GM23248 (cell line): ENCODE measurements at places on chromosomes 2 and 18. TPM values are rescaled to one million over a fixed set of nuclear protein-coding genes. Genes with fewer than 3 reads are reported as not detected.

- no peak for DNase-seq
Observed at GRCh38 chr2:236417150-236417549, 152.5 kb upstream of the ACKR3 start.

DNA sequence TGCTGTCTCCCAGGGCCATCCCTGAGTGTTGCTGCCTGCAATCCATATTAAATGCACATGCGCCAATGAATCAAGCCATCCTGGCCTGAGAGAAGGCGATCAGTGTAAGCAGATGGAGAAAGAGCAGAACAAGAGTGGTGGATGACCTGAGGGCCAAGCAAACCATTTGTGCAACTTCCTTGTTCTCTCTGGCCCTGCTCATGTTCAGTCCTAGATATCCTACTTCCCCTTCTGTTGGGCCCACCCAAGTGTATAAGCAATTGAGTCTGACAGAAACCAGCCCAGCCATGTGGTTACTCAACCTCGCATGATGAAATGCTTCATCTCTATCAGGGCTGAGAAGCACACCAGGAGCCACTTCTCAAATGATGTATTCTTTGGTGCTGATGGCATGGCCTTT lies 383.1 kb upstream of the ID2 start:
- no peak for DNase-seq

- DNase-seq = no peak
Observed at GRCh38 chr2:66235428-66235827, 199.5 kb upstream of the MEIS1 start.

- peak; percentile 30 for DNase-seq
Observed at GRCh38 chr2:48551548-48551947, 21.6 kb downstream of the STON1 start.

DNA sequence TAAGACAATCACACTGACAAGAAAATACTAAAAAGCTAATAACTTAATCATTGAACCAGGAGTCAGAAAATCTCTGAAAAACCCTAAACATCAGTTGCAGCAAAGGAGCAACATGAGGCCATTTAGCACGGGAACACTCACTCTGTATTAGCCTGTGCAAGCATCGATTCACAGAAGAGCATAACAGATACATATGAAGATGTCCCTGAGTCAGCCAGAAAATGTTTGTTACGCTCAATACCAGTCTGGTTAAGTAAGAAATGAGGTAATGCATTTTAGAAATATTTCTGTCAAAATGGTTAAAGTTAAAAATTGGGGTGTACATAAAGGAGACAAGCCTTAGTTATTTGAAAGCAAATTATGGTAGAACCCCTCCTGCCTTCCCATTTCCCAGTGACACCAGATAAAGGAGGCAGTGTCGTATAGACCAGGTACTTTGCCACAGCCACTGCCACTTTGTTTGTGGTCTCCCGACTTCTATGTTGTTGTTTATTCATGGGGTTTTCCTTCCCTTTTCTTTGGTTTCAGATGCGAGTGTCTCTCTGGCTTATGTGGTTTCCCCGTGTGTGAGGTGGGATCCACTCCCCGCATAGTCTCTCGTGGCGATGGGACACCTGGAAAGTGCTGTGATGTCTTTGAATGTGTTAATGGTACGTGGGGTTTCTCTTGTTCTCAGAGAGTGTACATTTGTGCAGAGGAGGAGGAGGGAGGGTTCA lies 108.6 kb downstream of the CRIM1 start:
- DNase-seq = no peak

- peak; percentile 86 for DNase-seq
Observed at GRCh38 chr18:48623468-48624235, 84.8 kb downstream of the CTIF start.

DNA sequence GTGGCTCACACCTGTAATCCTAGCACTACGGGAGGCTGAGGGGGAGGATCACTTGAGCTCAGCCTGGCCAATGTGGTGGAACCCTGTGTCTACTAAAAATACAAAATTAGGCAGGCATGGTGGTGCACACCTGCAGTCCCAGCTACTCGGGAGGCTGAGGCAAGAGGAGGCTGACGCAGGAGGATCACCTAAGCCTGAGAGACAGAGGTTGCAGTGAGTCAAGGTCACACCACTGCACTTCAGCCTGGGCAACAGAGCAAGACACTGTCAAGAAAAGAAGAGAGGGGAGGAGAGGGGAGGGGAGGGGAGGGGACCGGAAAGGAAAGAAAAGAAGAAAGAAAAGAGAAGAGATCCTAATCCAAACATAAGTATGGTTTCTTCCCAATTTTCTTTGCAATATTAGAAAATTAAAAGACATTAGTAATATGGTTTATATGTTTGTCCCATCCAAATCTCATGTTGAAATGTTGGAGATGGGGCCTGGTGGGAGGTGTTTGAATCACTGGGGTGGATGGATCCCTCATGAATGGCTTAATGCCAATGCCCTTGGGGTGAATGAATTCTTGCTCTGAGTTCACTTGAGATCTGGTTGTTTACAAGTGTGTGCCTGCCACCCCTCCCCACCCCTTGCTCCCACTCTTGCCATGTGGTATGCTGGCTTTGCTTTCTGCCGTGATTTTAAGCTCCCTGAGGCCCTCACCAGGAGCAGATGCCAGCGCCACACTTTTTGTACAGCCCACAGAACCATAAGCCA lies 50.7 kb downstream of the TRIP12 start:
- DNase-seq = peak; percentile 13

Gene ACTR1B
- 63.6 and 65.8 TPM in 2 replicates for total RNA-seq

Gene NTSR2
- not detected in 2 replicates for total RNA-seq

Gene MC5R
- not detected in 2 replicates for total RNA-seq
